H7 (cell line): ENCODE measurements at places on chromosomes 5 and 9.

DNA sequence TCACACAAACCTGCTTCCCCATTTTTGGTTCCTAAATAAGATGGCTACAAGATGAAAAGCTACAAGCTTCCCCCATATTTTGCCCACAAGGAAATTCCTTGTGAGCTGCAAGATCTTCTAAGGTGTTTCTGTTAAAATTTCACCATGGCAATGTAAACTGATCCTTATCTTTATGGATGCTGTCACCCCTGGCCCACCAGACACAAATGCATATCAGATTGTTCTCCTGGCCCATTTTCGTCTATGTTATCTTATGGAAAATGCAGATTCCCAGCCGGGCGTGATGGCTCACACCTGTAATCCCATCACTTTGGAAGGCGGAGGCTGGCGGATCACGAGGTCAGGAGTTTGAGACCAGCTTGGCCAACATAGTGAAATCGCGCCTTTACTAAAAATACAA, 65.1 kb upstream of the IL6ST start:
- no peak for DNase-seq

GRCh38 chr5:57505272-57506200, 22.9 kb upstream of the ACTBL2 start:
- DNase-seq, result no peak

DNA sequence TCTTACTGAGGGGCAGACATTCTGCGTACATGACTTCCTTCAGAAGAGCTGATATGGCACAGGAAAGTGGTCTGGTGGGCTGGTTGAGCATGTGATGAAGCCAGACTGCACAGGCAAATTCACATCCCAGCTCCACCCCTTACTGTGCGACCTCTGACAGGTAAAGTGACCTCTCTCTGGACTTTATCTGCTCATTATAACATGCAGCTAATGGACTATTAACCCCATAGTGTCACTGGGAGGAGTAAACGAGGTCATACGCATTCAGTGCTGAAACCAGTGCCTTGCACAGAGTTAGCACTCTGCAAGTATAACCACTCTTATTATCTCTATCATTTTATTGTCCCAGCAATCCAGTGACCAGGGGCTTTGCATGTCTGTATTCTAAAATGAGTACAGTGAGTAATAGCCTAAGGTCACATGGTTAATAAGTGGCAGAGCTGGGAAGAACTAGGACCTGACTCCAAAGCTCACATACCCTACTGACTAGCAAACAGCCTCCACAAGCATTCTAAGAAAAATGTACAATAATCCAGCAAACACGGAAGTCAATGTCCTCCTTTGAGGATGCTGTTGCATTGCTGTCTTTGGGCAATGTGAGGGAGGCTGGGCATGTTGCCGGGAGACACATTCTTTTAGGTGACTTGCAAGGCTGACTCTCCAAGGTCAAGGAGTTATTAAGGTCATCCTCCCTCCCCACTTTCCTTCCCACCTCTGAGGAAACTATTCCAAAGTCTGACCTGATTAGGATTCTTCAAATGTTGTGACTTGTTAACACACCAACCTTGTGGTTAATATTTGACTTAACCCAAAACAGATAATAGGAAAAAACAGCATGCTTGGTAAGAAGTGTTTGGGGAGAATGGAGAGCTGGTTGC, 19.0 kb downstream of the GLRX start:
- DNase-seq, result no peak

- DNase-seq, result no peak
These were observed 21.0 kb downstream of the RALGPS1 start for GRCh38 chr9:126935630-126936029.

DNA sequence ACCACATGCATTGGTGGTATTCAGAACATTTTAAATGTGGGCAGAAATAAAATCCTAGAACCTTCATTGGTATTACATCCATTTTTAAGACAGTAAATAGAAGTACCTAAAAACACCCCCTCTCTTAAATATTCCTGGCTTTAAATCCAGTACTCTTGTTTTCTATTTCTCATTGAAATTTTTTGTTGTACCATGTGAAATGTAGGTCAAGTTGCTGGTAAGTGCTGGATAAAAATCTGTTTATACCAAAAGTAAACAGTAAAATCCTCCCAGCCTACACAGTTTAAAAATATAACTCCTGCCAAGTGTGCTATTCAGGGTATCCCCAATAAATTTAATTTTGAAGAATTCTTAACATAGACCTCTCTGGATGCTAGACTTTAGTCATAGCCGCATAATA, 75.0 kb upstream of the FST start:
- no peak for DNase-seq

DNA sequence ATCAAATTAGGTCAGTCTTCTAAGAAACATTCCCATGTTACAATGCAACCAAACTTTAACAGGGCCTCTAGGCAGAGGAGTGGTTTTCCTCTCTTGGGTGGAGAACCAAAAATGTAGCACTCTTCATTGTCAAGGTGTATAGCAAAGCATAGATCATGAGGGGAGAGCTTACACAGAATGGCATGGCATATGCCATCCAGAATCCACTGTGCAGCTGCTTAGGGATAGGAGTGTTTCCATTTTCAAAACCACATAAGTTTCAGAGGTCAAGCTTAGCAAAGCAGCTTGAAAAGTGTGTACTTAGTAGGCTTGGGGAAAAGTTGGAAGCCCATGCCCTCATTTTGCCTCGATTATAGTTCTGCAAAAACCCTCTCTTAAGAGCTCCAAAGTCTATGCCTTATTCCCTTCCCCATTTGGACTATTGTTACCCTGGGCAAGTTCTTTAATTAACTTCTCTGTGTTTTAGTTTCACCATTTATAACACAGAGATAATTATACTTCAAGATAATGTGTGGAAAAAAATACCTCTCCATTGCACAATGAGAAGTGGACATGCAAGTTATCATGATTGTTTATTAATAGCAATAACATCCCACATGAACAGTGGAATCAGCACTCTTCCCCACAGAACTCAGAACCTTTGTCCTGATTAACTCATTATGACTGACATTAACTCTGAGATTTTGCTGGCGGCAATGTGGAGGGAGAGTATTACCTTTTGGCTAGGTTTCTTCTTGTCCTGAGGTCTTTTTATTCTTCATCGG, 398.9 kb upstream of the WWC1 start:
- DNase-seq, result no peak

DNA sequence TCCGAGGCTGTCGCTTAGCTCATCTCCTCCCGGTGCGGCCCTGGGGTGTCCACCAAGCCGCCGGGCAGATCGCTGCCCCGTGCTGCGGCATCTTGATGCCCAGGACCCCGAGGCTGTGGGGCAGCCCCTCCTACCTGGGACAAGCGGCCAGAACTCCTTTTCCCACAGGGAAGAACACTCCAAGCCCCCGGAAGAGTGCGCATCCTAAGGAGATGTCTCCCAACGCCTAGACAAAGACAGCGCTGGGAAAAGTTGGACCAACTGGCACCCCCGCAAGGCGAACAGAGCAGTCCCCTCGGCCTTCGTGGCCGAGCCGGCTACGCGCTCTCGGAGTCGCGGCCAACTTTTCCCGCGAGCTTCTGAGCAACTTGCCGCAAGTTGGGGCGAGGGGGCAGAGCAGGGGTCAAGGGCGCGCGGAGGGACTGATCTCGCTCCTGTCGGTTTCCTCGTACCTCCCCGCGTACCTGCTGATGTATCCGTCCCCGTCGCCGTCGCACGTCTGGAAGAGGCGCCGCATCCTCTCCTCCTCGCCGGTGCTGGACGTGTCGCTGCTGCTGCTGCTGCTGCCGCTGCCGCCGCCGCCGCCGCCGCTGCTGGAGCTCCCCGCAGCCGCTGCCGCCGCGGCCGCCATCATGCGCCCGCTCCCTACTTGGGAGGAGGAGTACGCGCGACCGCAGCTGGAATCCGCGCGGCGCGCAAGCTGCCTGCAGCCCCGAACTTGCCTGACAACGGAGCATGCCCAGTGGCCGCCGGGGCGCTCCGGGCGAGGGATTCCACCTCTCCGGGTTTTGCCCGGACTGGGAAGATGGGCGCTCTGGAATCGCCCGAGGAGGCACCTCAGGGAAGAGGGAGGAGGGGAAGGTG, at the start of gene MCC:
TSS of gene MCC (minus strand) at position 673 of the 864 bp plus-strand sequence.
- peak; percentile 91 for DNase-seq

GRCh38 chr5:66306105-66306843, 162.2 kb downstream of the SREK1 start:
- DNase-seq, result peak; percentile 77

DNA sequence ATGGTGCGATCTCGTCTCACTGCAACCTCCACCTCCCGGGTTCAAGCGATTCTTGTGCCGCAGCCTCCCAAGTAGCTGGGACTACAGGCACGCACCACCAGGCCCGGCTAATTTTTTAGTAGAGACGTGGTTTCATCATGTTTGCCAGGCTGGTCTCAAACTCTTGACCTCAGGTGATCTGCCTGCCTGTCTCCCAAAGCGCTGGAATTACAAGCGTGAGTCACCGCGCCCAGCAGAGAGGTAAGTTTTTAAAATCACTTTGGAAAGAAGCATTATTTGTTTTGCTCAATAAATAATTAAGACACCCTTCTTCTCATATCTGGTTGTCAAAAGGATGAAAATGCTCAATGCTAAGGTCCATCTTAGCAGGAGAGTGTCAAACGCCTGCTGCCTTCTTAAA, 48.5 kb upstream of the STXBP1 start:
- no peak for DNase-seq
